ENCODE measurements at places on chromosomes 2 and 18. TPM values are rescaled to one million over a fixed set of nuclear protein-coding genes. Genes with fewer than 3 reads are reported as not detected.

GRCh38 chr18:79434607-79435401, 39.1 kb downstream of the NFATC1 start:
- DNase-seq: no peak

DNA sequence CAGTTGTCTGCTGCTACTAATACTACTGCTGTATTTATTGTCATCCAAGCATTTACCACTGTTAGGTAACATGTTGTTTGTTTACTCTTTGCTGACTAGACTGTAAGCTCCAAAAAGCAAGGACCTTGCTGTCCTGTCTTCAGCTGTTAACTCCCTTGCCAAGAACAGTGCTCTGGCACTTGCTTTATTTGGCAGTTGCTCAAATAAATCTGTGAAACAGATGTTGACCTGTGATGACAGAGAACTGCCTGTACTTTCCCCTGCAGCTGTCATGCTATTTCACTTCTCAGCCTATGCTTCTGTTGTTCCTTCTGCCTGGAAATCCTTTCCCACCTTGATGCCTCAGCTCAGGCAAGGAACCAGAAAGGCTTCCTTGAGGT, 181.2 kb downstream of the ATAD2B start:
- DNase-seq: no peak

DNA sequence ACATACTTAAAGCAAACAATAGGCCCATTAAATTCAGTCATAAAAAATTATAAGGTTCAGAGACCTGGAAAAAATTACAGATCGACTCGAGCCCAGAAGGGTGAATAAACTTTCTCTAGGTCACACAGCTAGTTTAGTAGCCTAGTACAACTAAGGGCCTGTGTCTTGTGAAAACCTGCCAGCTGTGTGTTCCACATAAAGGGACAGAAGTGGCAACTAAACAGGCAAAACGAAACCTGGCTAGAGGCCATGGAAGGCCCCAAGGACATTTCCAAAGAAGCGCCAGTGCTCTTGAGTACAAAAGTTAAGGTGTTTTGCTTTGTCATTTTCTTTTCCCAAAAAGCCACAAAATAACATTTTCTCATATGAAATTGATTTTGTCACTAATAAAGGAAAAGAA, 164.9 kb downstream of the L3MBTL4 start:
- no peak for DNase-seq

Gene UGT1A6
- not detected for total RNA-seq

Measured in HepG2 (cell line).